Vagina (tissue), 2 donors: ENCODE measurements at places on chromosomes 7 and 10.

DNA sequence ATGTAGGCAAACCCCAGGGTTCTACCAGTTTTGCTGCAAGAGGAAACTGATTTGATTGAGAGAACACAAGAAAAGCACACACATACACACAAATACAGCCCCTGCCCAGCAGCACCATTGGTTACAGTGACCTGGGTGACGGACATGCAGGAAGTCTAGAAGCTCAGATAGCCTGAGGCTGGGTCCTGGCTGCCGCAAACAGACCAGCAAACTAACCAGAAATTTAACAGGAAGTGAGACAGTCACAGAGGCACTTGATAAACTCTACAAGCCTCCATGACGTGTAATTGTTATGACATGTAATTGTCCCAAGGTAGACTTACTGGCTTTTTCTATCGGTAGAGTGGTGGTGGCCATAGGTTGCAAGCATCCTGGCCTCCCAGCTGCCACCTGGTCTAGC, 58.9 kb downstream of the PRKAR2B start:
- no peak for DNase-seq

- peak; percentile 77 for DNase-seq
These were observed 592.2 kb downstream of the SDK1 start for GRCh38 chr7:3893151-3893788.

DNA sequence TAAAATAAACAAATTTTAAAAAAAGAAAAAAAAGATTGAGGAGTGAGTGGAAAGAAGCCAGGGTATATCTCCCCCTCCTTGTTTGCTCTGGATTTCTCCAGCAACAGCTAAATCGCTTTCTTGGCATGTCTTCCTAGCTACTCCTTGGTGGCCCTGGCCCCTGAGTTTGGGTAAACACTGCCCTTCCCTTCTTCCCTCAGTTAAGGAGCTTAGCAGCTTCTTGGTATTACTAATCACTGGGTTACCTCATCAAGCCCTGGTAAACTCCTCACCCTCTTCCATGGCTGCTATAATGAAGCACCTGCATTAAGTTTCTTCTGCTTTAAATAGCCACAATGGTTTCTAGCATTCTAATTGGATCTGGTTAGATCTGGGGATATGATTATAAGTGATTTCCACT, 269.8 kb downstream of the FZD1 start:
- no peak for DNase-seq

DNA sequence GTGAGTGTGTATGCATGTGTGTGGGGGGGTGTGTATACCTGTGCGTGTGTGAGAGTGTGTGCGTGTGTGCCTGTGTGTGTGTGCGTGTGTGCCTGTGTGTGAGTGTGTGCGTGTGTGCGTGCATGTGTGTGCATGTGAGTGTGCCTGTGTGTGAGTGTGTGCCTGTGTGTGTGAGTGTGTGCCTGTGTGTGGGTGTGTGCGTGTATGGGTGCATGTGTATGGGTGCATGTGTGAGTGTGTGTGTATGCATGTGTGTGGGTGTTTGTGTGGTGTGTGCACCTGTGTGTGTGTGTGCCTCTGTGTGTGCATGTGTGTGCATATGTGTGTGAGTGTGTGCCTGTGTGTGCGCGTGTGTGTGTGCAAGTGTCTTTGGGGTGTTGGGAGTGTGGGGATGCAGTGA, 6.4 kb downstream of the ANTXRL start:
- no peak for DNase-seq

GRCh38 chr7:151238190-151238810, 6.0 kb downstream of the CHPF2 start:
- DNase-seq, result no peak

- DNase-seq, result no peak
These were observed 41.6 kb upstream of the EPHB6 start for GRCh38 chr7:142813226-142813625.

GRCh38 chr10:46227936-46228562, 58.7 kb upstream of the ANTXRL start:
- peak; percentile 64 for DNase-seq

GRCh38 chr7:9698375-9698774, 1265.0 kb downstream of the NXPH1 start:
- no peak for DNase-seq

DNA sequence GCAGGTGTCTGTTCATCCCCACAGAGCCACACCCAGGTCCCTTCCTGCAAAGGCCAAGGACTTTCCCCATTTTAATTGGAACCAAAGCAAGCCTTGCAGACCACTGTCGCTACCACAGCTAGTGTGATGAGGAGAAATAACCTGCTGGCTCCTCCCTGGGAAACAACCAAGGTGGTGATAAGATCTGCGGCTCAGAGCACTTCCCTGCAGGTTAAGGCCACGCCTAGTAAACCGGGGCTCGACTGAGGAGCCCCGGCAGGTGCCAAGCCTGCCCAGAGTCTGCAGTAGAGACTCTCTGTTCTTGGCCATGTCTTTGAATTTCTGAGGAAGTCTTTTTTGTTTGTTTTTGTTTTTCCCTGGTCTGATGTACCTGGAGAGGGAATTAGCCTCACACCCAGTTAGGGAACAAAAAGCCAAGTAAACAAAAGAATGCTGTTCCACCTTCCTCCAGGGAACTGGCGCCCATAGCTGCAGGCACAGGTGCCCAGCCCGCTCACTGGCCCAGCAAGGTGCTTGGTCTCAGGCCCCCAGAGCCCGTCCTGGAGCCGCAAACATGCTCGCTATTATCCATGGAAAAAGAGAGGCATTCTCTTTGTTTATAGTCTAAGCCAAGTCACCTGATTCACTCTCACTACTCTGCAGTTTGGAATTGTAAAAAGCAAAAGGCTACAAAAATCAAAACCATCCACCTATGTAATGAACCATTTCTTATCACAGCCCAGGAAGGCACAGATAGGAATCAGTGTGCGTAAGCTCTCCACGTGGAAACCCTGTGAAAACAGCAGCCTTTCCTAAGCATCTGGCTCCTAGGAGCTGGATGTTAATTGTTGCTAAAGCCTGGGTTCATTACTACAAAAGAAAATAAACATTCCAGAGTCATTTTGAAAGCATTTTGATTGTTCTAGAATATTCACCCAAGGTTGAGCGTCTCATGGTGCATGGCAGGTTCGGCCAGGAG, 2.7 kb downstream of the GPR146 start:
- no peak for DNase-seq

GRCh38 chr10:58662314-58662713, 149.6 kb downstream of the BICC1 start:
- no peak for DNase-seq

DNA sequence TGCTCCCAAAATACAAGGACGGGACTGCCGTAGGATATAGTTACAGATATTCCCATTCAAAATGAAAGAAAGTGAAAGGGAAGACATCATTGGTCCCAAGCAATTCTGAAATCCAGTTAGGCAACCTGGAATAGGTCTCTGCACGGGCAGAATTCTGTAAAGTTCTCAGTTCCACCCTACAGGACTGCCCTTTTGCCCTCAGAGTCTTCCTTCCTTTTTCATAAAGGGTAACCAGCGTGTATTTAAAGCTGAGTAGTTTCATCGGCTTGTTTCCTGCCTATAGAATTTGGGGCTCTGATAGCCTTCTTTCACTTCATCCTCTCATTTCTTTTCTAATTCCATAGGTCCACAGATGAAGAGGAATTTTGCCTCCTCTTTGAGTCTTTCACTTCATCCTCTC, 20.0 kb downstream of the COPG2 start:
- no peak for DNase-seq

DNA sequence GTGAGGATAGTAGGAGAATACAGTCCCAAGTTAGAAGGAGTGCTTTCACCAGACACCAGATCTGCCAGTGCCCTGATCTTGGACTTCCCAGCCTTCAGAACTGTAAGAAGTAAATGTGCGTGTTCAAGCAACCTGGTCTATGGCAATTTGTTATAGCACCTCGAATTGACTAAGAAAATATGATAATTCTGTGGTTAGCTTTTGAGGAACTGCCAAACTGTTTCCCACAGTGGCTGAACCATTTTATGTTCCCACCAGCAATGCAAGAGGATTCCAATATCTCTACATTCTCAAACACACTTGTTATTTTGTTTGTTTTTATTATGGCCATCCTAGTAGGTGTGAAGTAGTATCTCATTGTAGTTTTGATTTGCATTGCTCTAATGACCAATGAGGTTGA, 47.0 kb downstream of the RBM20 start:
- DNase-seq, result no peak

GRCh38 chr7:129144834-129145668, 544 bp downstream of the TSPAN33 start:
- no peak for DNase-seq

- DNase-seq, result no peak
These were observed 64.6 kb upstream of the KCNMA1 start for GRCh38 chr10:77702166-77702565.

- DNase-seq, result no peak
These were observed 175.7 kb upstream of the AUTS2 start for GRCh38 chr7:69422574-69422985.

DNA sequence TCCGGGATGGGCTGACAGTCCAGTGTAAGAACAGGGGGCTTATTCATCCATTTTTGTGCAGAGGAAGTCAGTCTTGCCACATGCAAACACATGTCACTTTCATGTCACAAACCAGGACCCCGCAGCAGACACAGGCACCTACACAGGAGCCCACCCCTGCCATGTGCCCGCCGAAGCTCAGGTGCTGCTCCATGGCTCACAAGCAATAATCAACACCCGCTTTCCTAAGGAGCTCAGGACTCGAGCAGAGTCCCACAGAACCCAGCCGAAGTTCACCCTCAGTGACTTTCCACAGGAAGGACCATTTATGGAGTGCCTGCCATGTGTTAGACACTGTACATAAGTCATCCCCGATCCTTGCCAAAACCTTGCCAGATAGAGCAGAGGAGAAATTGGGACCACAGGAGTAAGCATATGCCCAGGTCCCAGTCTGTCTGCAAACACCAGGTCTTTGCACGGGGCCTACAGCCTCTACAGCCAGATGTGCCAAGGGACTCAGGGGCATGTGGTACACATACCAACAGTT, 99.4 kb downstream of the EBF3 start:
- no peak for DNase-seq

DNA sequence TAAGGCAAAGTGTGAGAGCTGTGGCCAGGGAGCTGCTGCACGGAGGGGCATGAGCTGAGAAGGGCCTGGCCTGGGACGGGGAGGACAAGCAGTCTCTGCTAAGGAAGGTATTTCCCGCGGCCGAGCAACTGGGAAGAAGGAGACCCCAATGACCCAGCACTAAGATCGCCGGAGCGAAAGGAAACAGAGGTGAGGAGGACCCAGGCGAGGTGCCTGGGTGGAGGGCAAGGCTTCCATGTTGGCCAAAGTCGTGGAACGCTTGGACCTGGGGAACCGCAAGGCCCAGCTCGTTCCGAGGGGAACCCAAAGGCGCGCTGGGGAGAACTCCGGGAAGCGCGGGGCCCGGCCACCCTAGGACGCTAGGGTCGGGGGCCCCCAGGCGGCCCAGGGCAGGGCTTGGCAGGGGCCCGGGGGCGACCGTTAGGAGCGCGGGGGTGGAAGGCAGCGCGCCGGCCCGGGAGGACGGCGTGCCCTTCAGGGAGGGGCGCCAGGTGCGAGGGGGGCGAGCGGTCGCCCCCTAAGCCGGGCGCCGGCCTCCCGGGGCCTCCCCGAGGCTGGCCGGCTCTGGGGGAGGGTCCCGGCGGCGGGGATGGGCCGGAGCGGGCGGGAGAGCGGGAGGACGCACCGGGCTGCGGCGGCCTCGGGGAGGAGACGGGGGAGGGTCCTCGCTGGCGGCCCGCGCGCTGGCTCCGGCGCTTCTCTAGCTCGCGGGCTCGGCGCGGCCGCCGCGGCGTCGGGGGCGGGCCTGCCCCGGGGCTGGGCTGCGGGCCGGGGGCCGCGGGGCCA, 545 bp downstream of the GIGYF1 start:
- no peak for DNase-seq

DNA sequence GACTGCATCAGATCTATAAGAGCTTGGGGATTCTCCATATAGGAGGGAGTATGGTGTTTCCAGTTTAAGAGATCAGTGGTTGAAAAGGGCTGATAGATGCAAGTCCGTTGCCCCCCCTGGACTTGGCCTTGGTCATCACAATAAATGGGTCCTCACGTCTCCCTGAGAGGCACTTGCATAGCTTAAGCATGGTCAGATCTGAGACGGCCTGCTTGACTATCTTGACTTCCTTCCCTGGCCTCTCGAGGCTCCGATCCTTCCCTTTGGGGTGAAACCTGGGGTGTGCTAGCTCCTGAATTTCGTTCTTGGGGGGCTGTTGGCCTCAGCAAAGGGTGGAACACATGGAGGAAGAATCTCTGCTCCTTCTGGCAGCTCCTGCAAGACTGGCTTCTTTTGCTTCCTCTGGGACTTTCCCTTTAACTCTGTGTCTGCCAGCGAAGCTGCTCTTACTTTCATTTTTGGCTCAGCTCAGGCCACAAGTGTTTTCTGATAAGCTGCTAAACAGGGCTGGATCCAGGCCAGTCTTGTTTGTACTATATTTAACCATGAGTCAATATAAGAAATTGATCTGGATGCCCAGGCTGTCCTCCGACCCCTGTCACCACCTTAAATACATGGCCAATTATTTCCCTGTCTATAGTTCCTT, 11.2 kb upstream of the ZNF485 start:
- no peak for DNase-seq

DNA sequence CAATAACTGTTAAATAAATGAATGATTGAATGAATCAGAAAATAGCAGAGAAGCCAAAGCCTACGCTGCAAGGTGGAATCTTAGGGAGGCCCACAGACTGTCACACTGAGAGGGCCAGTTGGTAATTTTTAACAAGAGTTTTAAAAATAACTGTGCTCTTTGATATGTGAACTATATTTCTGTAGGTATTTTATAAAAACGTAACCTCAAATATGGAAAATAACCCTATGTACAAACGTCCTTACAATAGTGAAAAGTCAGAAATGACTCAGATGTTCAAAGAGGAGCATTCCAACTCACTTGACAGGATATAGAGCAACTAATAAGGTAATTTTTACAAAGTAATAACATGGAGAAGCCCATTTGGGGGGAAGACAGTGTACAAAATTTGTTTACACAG, 18.9 kb upstream of the TMEM273 start:
- DNase-seq, result no peak

DNA sequence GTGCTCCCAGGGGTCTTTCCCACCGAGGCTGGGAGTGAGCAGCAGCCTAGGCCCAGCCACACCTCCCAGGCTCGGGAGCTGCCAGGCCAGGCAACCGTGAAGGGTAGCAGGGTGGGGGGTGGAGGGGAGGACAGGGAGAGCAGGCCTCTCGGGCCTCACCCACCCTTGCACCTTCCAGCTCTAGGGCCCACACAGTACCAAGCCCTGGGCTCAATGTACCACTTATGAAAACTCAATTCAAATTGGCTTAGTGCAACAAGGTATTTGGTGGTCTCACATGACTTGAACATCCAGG, 127.4 kb downstream of the FAM53B start:
- no peak for DNase-seq

GRCh38 chr7:50356212-50356944, 51.9 kb downstream of the IKZF1 start:
- no peak for DNase-seq

DNA sequence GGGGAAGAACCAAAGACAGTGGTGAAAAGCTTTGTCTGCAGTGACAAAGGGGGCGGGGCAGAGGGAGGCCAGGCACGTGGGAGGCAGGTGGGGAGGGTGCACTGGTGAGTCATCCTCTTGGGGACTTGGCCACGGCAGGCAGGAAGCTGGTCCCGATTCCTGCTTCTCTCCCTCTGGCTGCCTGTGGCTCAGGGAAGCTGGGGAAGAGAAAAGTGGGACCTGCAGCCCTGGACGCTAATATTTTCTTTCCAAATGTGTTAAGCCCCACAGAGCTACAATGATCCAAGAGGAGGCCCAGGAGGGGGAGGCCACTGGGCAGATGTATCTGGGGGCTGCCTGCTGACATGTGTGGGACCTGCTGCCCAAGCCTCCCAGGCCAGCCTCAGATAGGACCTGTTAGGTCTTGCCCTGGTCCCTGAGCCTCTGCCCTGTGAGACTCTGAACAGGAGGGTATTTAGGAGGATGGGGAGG, 231.8 kb downstream of the KCNMA1 start:
- no peak for DNase-seq
